ENCODE measurements at places on chromosomes 2 and 18.

GRCh38 chr18:48595703-48596218 lies 56.9 kb downstream of the CTIF start:
- no peak for DNase-seq

DNA sequence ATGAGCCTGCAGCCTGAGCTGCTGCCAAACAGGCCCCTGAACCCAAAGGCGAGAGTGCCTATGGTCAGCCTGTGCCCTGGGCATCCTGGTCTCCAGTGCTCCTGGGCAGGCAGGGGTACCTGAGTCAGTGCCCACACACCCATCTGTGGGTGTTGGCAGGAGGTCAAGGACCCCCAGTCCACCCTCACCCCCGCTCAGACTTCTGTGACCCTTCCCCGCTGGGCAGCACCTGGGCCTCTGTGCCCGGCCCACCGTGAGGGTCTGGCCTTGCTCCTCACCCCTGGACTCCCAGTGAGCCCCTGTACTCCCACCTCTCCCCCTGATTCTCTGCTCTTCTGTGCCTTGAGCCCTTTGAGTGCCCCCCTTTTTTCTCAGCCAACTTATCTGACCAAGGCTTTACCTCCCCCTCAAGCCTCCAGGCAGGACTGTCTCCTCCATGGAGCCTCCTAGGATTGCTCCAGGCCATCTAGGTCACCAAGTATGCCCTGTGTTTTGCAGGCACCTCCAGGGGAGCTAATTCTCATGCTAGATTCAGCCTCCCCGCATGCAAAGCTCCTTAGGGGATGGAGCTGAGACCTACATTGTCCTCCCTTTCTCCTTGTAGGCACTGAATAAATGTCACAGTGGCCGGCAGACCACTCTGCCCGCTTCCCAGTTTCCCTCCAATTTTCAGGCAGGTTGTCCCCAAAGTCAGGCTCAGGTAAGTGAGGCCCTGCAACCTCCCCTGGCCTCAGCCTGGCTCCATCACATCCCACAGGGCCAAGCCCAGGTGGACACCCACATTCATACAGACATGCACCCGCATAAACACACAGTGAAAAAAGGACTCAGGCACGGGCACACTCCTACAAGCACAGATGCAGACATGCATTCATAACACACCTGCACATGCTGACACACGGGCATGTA lies 21.9 kb upstream of the PTMA start:
- no peak for DNase-seq

DNA sequence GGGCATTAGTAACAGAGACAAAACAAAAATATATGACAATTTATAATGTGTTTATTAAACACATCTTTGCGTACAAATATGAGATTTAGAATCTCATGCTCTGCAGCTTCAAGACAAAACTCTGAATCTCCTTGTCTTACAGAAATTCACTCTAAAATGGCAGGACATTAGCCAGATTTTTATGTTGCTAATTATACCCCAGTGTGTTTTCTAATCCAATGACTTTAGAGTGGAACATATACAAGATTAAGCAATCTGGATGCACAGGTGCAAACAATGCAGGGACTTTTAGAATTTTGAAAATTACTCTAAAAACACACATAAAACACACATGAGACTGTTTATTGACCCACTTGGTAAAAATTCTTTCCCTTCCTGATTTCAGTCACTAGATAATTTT lies 85.9 kb downstream of the CALCRL start:
- DNase-seq = no peak

GRCh38 chr2:141522702-141523101 lies 608.1 kb downstream of the LRP1B start:
- DNase-seq = no peak

DNA sequence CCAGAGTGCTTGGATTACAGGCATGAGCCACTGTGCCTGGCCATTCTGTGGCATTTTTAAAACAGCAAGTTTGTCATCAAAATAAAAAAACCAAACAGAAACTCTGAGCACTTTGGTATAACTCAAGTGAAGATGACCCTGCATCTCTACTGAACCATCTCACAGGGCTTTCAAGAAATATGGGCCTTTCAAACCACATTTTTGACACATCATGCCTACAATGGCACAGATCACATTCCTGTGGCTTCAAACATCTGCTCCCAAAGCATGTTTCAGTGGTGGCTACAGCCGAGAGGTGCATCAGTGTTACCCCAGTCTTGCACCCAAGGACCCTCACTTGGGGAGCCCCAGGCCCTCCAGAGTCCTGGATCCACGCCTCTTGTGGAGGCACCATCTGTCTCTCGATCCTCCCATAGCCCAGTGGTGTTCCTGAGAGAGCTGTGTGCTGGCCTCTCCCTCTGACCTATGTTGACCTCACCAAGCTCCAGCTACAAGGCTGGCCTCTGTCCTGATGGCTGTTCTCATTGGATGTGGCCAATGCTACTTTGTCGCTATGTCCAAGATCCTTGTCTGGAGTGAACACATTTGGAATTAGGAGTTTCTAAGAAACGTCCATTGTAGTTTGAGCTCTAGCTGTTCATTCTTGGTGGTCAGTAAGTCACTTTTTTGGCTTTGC lies 55.2 kb upstream of the RALBP1 start:
- no peak for DNase-seq

- DNase-seq = no peak
Measured at GRCh38 chr2:85708641-85709040, 14.5 kb downstream of the GNLY start.

DNA sequence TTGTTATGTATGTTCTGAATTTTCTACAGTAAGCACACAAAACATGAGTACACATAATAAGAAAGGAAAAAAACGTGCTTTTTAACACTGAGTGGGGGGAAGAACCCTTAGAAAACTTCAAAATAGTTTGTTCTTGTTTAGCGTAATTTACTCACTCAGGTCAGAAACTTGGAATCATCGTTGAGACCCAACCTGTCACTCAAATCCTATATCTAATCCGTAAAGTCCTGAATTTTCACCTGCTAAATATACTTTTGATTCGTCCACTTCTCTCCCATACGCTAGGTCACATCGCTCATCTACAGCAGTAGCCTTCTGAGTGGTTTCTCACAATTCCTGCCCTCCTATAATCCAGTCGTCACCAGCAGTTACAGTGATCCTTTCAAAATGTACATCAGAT lies 767 bp downstream of the TPRKB start:
- DNase-seq = no peak

GRCh38 chr2:231287696-231288095 lies 89.3 kb downstream of the ARMC9 start:
- no peak for DNase-seq

- peak; percentile 29 for DNase-seq
Measured at GRCh38 chr18:49459404-49460171, 857 bp downstream of the DYM start.

DNA sequence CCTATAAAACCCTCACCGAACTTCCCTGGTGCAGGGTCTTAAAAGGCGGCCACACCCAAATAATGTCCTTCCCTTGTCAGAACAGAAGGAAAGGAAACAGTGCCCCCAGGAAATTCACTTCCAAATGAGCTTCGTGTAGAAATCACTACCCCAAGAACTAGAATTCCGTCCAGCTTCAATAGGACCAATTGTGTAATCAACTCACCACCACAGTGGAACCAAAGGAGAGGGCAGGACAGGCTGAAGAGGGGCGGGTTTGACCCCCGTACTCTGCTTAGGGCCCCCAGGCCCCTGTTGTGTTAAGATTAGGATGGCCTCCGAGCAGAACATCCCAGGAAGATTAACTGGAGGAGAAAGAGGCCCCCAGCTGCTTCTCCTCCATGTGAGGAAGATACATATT lies 24.1 kb downstream of the GPR35 start:
- no peak for DNase-seq
